Activated CD8-positive, alpha-beta memory T cell treated with anti-CD3 and anti-CD28 coated beads for 1 hour (primary cell): ENCODE measurements at places on chromosomes 7 and 10.

- DNase-seq: no peak
These were observed 147.9 kb upstream of the MYO3A start for GRCh38 chr10:25786161-25786560.

- DNase-seq: no peak
These were observed 32.5 kb downstream of the GNA12 start for GRCh38 chr7:2811476-2812113.

GRCh38 chr7:3861941-3862340, 560.9 kb downstream of the SDK1 start:
- no peak for DNase-seq

DNA sequence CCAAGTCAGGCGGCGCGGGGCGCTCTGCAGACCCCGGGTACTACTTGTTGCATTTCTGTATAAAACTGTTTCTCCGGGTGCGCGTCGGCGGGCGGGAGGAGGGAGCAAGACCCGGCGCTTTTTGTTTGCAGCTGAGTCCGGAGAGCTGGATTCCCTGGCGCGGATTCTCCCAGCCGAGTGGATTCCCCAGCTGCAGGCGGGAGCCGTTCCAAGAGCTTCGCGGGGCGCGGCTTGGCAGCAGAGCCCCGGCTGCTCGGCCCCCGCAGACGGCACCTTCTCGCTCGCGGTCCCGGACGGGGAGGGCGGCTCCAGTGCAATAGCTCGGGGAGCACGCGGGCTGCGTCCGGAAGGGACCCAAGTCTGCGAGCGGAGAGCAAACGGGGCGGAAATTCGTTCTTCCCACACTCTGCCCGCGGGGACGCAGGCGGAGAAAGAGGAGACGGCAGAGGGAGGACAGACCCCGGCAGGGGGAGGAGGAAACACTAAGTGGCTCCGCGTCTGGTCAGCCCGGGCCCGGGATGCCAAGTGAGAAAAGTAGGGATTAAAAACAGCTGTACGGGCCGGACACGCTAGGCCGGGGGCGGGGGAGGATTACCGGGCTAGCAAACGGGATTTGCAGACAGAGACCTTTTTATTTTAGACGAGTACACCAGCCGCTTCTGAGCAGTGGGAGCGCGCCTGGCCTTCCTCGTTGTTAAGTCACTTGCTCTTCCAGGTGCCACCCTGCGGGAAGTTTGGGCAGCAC, at the start of gene TRIL:
Gene TRIL (minus strand): TSS at position 96 of the 745 bp plus-strand sequence. CDS start 284 bp downstream, outside the sequence.
- DNase-seq: no peak

- DNase-seq: no peak
These were observed 1.8 kb downstream of the FRAT2 start for GRCh38 chr10:97332591-97333350.

DNA sequence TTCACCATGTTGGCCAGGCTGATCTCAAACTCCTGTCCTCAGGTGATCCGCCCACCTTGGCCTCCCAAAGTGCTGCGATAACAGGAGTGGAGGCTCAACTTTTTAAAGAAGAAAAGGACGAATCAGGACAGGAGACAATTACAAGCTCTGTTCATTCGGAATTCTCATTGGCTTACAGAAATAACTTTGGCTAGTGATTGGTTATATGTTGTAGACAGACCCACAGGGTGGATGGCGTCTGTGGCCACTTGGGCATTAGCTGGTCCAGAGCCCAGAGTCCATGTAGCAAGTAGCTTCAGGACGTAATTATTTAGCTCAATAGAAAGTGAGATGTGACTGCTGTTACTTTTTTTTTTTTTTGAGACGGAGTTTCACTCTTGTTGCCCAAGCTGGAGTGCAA, 160.5 kb upstream of the TNRC18 start:
- DNase-seq: no peak

DNA sequence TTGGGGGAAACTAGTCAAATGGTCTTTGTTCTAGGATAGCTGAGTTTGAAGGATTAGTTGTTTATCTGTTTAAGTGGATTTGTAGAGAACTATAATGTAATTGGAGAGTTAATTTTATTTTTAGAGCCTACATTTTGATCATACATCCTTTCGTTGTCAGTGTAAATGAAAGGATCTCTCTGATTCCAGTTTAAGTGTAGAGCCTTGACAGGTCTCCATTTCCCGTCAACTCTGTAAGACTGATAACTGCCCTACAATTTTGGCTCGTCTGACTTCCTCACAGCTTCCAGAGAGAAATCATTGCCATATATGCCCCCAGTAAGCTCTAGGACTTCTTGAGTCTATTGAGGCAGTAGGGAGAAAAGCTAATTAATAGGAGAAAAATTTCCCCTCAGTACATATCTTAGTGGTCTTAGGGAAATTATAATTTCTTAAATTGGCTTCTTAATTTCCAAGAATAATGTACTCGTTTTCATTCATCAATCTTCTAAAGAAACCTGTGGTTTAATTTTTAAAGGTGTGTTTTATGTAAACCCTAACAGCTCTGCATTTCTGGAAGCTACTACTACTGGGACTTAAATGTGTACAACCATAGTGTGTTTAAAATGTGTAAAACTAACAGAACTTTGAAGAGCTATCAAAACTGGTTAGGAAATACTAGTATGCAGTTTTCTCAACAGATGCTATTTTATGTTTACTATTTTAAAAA, 3.8 kb downstream of the KMT2E start:
- no peak for DNase-seq

- no peak for DNase-seq
These were observed 50.0 kb upstream of the PITRM1 start for GRCh38 chr10:3222626-3223025.

GRCh38 chr7:74443543-74444247, 10.0 kb upstream of the GTF2IRD1 start:
- DNase-seq: no peak

DNA sequence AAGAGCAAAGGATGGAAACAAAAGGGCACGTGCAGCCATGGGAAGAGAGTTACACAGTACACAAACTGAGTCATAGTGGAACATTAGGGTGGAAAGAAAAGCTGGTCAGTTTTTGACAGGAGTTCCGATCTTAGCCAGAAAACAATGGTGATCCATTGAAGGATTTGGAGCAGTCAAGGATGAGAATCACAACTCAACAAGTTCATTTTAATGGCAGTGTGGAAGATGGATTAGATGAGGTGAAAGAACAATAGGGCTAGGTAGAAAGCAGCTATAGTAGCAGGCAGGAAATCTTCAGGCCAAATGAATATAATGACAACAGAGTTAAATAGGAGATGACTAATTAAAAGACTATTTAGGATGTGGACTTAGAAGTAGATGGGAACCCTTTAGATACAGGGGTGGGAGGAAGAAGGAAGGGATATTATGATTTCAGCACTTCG, 136.3 kb downstream of the DOCK4 start:
- no peak for DNase-seq

- no peak for DNase-seq
These were observed 425.4 kb downstream of the RPS24 start for GRCh38 chr10:78458983-78459638.

- DNase-seq: no peak
These were observed 33.3 kb downstream of the GBX1 start for GRCh38 chr7:151133986-151134742.

DNA sequence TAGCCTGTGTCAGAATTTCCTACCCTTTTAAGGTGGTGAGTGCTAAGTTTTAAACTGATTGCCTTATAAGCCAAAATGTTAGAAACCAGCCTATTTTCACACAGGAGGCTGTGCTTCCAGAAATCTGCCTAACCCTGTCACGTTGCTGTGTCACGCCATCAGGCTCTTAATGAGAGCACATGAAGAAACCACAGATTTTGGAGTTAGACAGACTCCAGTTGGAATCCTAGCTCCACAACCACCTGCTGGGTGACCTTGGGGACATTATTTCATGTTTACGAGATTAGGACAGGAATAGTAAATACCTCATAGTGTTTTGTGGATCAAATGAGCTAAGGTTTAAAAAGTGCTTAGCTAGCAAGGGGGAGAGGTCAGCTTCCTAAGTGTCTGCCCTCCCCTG, 321.8 kb downstream of the DPP6 start:
- no peak for DNase-seq

- DNase-seq: no peak
These were observed 44.2 kb downstream of the CAMK2B start for GRCh38 chr7:44280993-44281721.

GRCh38 chr7:29139191-29139590, 7.1 kb downstream of the CPVL start:
- no peak for DNase-seq

- no peak for DNase-seq
These were observed 486.0 kb upstream of the GALNT17 start for GRCh38 chr7:70645876-70646351.

- DNase-seq: no peak
These were observed 26.5 kb downstream of the NUP42 start for GRCh38 chr7:23208316-23208715.

GRCh38 chr7:16399265-16399831, 22.0 kb downstream of the CRPPA start:
- DNase-seq: no peak

DNA sequence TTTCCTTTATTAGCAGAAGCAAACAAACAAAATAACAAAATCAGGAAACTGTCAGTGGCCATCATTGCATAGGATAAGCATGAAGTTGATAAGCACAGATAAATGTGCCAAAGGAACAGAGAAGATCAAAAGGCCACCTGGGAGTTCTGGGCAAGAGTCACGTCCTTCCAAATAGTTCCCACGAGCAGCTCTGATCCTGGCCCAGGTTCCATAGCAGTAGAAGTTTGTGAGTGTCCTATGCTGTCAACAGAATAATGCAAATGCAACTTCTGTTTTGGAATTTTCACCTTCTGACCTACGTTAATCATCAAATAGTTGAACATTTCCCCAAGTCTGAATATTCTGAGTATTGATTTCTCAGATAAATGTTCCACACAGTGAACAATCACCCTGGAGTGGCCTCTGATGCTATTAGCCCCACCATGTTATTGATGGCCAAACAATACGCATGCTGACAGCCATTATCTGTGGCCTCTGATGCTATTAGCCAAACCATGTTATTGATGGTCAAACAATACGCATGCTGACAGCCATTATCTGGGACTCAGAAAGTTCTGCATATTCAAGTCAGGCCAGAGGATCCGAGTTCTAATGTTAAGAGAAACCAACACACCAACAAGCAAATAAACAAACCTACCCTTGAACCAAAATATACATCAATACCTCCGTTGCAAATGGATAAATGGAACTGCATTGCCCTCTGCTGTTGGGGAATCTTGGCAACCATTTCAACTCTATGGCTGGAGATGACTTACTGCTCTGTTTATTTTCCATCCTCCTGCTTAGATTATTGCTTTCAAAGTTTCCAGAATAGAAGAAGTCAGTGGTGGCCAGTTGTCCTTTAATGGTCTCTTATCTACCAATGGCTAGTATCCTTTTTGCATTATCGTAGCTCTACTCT, 63.3 kb downstream of the MRC1 start:
- no peak for DNase-seq

DNA sequence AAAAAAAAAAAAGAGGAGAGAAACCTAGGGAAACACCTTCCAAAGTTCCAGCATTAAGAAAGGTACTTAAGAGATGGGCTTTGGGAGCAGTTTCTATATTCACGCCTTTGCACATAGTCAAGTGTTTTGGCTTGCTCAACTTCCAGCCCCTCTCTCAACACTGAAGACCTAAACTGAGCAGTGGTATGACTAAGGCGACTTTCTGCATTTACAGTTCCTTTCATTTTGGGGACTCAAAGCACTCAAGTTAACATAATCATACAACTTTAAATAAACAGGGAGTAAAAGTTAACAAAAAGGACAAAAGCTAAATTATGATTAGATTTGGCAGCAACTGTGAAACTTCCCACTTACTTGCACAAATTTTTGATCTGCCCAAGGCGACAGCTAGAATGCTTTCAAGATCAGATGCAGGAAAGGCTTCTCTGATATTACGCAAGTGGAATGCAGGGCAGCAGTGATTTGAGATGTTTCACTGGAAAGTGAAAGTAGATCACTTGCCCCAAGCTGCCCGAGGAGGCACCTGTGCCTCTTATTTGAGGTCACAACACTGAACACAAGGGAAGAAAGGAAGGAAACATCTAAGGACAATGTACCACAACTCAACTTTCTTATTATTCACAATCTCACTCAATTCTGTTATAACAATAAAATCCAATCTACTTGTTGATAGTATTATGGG, 199.5 kb downstream of the SKAP2 start:
- no peak for DNase-seq

GRCh38 chr7:30165590-30165989, 30.8 kb downstream of the MTURN start:
- no peak for DNase-seq

DNA sequence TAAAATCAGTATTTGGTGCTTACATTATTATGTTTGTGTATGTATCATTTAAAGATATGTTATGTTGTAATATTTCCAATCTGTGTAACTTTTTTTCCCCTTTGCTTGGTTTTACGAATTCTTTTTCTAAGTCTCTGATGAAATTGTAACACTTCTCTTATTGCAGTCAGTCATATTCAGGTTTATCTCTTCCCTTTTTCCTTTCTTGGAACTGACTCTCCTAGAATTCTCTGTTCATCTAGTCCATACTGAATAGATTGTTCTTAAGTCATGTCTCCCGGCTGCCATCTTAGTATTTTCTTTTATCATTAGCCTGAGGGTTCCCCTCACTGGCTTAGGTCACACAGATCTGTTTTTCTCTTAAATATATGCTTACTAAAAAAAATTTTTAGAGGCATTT, 44.6 kb downstream of the PHTF2 start:
- DNase-seq: no peak

DNA sequence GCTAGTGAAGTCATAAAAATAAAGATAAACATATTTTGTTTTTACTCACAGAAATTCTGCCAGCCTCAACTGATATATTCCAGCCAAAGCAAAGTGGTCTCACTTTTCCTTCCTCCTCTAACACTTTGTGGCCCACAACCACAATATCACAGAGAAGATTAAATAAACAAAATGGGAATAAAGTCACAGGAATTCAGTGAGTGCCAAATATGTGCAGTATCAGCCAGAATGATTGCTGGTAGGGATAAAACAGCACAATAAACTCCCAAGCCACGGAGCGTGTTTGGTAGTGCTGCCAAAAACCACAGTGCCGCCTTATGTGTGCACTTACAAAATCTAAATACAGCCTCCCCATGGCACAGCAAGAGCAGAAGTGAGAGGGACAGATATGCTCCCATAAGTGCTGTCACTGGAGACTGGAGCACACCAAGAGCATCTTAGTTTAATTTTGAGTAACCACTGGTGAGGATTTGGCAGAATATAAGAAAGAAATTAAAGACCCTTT, 155.8 kb downstream of the POM121L12 start:
- no peak for DNase-seq
